Gastroesophageal sphincter (tissue), 4 donors: ENCODE measurements at places on chromosomes 5 and 9. TPM values are rescaled to one million over a fixed set of nuclear protein-coding genes. Genes with fewer than 3 reads are reported as not detected.

GFPT2 gene
- total RNA-seq: 38.2 TPM

GPR21 gene
- 4.2 TPM for total RNA-seq

FSTL4 gene
- 0.27 TPM for total RNA-seq

CATSPER3 gene
- 0.78 TPM for total RNA-seq

TERT gene
- total RNA-seq: not detected

LHX3 gene
- total RNA-seq: not detected

SPOCK1 gene
- 46.5 TPM for total RNA-seq

TBC1D2 gene
- total RNA-seq: 8.3 TPM

SLC6A18 gene
- not detected for total RNA-seq

PCDHAC2 gene
- 12.3 TPM for total RNA-seq

SMIM27 gene
- total RNA-seq: 10.0 TPM

FBP2 gene
- total RNA-seq: not detected

DUSP1 gene
- total RNA-seq: 488 TPM

GRCh38 chr5:15600035-15600434 lies 100.1 kb downstream of the FBXL7 start:
- ATAC-seq: no peak

GRCh38 chr5:124030043-124030491 lies 518.1 kb downstream of the CSNK1G3 start:
- no peak for ATAC-seq

GRCh38 chr5:115393239-115393638 lies 96.8 kb upstream of the CCDC112 start:
- ATAC-seq: no peak

GRCh38 chr9:84387821-84388220 lies 47.3 kb upstream of the SLC28A3 start:
- no peak for ATAC-seq

DNA sequence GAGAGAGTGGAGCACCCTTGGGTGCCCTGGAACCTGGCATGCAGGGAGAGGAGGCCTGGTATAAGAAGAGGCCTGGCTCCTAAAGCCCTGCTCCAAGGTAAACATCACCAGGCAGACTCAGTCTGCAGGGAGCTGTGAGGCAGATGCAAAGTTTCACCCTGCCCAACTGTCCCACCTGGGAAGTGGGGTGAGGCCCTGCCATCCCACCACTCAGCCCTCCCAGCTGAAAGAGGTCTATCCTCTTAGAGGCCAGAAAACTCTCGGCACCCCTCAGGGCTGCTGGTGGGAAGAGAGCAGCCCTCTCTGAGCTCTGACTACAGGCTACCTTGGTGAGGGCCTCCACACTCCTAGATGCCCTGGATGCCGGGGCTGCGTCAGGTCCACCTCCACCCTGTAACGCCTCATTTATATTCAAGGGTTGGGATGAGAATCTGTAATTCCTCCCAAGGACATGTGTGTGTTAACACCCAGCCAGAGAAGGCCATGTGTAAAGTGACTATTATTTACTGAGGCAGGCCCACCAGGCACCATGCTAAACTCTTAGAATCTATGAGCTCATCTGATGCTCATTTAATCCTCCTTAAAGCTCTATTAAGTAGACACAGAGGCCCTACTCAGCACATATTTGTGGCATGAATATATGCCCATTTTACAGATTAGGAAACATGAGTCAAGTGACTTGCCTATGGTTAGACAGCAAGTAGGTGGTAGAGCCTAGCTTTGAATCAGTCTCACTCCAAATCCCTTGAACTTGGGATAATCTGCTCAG lies 205.9 kb downstream of the FSTL4 start:
- no peak for ATAC-seq

DNA sequence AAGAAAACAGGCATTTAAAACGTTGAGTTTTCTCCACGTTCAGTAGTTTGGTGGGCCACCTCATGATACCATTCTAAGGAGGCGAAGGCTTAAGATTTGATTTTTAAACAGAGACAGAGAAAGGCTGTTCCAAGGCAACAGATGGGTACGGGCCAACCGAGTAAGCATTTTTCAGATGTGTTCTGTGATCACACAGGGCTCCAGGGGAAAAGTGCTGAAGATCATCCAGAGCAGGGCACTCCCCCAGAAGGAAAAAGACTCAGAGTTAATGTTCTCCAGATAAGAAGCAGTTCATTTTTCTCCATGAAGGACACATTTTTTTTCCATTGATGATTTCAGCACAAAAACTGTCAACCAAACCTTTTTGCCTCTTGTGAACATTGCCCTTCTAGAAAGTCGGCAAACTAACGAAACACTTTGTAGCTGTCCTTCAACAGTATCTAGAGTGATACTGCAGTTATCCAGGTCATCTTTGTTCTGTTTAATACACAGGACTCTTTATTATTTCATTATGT lies 138.7 kb downstream of the ALDH1A1 start:
- no peak for ATAC-seq

DNA sequence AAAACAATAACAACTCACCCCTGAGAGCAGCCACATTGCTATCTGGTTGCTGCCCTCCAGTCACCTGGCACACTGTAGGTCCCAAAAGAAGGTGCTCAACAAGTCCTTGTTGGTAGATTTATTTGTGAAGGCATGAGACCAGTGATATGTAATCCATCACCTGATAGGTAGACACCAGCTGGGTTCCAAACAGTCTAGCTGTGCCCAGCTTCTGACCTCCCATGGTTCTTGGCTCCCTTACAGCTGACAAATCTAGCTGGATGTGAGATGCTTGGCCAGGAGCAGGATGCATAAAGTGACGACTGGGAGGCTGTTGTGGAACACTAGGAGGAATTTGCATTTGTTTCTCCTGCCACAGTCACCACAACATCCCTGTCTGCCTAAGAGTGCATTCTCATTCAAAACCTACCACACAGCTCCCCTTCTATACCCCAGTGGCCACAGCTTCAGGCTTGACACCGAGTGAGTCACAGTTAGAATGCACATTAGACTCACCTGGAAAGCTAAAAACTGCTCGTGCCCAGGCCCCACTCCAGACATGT lies 7.8 kb upstream of the VLDLR start:
- no peak for ATAC-seq

GRCh38 chr5:491119-491855 lies 33.0 kb downstream of the SLC9A3 start:
- ATAC-seq: no peak

DNA sequence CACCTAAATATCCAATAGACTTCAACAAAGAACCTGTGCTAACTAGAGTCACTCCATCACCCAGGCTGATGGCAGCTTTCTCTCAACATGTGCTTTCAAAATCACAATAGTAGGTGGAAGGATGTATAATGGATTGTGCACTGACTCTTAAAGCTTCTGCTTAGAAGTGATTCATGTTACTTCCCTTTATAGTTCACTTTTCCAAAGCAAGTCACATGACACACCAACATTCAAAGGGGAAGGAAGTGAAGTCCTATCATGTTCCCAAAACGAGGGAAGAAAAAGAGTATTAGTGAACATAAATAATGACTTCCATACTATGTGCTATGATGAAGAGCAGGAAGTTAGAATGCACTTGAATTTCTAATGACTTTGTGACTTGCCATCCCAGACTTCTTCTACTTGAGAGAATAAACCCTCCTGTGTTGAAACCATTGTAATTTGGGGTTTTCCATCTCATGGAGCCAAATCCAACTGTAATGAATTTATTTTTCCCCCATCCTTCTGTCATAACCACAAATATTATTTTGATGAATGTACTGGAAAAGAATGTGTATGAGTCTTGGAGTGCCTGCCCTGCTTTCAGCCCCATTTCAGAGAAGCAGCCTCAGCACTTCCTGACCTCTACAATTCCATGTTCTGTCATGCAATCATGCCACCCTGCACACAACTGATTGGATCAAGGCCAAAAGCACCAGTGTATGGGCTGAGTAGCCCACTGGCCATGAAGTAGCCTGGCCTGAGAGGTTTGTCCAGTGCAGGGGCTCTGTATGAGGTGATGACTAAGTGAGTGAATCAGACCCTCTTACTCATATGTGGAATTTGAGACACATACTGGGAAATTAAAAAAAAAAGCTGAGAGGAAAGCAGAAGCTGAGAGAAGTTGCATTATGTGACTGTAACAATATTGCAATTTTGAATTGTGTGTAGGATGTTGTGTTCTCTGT lies 525.9 kb upstream of the CLINT1 start:
- ATAC-seq: peak; percentile 12

DNA sequence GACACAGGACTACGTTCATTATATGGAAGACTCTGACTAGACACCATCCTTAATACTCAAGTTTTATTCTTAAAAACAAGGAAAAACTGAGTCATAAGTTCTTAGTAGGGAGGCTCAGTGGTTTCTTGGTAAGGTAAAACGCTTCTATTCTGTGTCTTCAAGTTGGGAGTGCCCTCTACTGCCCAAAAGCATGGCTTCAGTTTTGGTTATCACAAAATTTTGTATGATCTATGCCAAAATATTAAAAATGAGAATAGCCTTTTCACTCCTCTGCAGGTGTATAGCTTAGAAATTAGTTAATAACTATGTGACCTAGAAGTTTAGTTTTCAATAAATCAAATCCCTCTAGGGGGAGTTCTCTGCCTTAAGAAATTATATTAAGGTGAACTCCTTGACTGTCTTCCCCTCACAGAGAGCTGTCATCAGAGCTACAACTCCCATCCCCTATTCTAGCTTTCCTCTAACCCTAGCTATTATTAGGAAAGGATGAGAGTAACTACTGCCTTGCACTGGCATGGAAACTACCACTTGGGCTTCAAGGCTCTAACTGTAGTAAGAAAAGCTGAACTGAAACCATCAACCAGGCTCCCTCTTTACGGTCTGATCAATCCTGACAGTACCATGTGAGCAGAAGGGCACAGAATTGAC lies 189.7 kb downstream of the GNAQ start:
- no peak for ATAC-seq

DNA sequence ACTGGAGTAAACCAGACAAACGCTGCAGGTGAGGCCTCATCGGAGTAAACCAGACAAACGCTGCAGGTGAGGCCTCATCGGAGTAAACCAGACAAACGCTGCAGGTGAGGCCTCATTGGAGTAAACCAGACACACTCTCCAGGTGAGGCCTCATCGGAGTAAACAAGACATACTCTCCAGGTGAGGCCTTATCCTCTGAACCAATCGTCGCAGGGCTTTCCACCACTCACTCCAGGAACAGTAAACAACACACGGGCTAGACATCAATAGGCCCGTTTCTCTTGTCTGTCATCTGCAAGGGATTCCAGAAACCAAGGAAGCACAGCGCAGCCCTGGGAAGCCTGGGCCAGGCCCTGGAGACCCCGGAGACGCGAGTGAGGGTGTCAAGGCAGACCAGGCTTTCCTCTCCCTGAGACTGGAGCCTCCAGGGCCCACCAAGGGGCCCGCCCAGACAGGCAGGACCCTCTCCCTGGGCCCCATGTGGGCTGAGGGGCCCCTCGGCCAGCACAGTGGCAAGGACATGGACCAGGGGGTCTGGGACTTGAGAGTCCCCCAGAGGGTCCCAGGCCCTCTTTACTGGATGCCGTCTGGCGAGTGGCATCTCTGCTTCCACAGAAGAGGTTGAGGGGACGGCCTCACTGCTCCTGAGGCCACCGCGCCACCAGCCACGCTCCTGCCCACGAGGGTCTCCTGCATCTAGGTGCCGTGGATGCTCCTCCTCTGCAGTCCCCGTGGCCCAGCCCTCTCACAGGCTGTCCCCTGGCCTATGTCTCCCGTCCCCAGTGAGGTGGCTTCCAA lies 26.4 kb upstream of the NSMF start:
- no peak for ATAC-seq

DNA sequence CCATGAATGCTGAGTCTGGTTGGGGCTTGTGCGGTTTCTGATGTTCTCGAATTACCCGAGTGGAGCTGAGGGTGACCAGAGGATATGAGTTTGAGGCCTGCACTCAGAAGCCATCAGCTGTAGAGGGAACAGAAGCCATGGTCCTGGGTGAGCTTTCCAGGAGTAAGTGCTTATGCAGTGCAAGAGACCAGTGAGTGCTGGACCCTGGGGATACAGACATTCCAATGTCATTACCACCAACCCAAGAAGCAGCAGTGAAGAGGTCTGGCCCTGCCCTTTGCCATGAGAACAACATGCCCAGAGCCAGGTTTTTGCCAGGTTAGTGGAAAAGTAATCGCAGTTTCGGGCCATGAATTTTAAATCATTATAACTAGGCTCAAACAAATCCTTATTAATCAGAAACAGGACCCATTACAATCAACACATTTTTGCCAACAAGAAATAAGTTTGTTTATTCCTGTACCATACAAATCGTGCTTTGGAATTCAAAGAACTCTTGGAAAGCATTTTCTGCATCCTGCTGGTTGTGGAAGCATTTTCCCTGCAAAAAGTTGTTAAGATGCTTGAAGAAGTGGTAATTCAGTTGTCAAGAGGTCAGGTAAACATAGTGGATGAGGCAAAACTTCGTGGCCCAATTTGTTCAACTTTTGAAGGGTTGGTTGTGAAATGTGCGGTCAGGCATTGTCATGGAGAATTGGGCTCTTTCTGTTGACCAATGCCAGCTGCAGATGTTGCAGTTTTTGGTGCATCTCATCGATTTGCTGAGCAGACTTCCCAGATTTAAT lies 154.6 kb downstream of the SYK start:
- ATAC-seq: no peak

GRCh38 chr9:29319736-29320513 lies 1746.6 kb upstream of the C9orf72 start:
- ATAC-seq: no peak

- ATAC-seq: no peak
Observed at GRCh38 chr5:81140943-81141342, 92.2 kb upstream of the CKMT2 start.

DNA sequence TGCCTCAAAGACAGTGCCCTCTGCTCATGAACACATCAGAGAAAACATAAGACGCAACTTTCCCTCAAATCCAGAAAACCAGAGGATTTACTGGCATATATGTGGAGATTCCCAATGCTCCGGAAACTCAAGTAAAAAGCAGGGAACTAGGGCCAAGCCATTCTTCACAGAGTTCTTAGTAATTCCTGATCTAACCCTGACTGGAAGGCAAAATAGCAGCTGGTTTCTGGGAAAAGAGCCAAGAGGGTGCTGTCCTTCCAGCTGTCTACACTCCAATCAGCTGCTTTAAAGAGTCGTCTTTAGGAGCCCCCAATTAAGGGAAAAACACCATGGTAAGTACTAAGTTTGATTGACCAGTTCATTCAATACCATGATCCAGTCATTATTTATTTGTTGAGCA lies 49.6 kb downstream of the GNA14 start:
- ATAC-seq: peak; percentile 46

- ATAC-seq: no peak
Observed at GRCh38 chr5:60722416-60722815, 22.4 kb upstream of the DEPDC1B start.

GRCh38 chr9:82961504-82962125 lies 101.3 kb downstream of the RASEF start:
- ATAC-seq: peak; percentile 65

GRCh38 chr5:147464211-147464610 lies 45.7 kb downstream of the DPYSL3 start:
- ATAC-seq: no peak

GRCh38 chr9:33256236-33256635 lies 8.3 kb downstream of the BAG1 start:
- ATAC-seq: no peak

DNA sequence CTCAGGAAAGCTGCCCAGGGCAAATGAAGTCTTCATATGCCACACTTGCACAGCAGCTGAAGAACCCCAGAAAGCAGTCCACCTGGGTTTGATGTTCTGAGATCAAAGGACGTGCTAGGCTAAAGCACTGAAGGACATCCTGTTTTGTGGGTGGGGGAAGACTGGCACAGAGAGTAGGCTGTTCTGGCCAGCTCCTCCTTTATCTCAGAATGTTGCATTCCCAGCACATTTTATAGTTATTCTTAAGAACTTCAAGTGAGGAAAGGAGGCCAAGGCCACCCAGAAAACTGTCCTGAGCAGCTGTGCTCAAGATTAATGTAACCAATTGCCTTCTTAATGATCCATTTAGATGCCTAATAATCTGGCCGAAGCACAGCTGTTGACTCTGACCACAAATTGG lies 10.9 kb downstream of the SHOC1 start:
- ATAC-seq: no peak
